Activated naive CD8-positive, alpha-beta T cell treated with anti-CD3 and anti-CD28 coated beads, Interleukin-2, amount 50 U/mL, for 16 hours (primary cell): ENCODE measurements at places on chromosomes 2 and 18.

DNA sequence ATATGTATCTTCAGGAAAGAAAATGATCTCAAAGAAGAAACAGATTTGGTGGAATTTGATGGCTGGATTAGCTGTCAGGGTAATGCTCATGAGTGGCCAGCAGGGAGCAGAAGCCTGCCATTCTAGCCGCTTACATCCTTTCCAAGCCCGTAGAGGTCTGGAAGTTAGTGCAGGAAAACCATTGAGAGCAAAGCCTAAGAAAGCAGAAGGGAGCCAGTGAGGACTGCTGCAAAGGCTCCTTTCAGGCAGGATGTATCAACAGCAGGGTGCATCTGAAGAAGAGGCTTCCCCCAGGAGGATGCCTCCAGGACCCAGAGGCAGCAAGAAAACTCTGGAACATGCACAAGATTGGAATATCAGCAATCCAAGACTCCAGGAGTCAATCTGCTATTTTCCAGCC is 22.9 kb upstream of the LBH start:
- no peak for DNase-seq

DNA sequence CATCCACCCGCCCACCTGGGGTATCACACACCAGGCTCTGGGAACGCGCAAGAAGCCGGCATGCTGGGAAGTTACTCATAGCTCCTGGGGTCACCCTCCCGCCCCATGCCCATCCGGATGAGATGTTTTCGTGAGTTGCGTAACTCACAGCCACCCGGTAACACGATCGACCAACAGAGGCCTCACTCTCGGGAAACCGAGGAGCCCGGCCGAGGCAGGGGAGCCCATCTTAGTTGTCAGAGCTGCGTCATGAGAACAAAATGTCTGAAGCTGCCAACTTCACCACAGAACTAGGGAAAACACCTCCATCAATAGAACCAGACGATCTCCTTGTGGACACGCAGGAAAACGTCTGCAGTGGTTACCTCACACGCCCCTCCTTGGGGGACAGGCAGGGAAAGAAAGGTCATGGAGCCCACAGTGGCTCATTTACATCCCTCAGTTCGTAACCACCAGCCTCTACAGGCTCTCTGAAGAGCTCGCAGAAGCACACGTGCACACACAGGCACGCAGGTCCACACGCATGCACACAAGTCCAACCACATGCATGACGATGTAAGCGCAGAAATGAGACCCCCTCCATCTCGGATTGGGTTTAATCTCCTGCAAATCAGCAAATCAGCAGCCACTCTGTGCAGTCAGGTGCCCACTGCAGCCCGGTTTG is 26.2 kb downstream of the ADI1 start:
- DNase-seq: no peak

DNA sequence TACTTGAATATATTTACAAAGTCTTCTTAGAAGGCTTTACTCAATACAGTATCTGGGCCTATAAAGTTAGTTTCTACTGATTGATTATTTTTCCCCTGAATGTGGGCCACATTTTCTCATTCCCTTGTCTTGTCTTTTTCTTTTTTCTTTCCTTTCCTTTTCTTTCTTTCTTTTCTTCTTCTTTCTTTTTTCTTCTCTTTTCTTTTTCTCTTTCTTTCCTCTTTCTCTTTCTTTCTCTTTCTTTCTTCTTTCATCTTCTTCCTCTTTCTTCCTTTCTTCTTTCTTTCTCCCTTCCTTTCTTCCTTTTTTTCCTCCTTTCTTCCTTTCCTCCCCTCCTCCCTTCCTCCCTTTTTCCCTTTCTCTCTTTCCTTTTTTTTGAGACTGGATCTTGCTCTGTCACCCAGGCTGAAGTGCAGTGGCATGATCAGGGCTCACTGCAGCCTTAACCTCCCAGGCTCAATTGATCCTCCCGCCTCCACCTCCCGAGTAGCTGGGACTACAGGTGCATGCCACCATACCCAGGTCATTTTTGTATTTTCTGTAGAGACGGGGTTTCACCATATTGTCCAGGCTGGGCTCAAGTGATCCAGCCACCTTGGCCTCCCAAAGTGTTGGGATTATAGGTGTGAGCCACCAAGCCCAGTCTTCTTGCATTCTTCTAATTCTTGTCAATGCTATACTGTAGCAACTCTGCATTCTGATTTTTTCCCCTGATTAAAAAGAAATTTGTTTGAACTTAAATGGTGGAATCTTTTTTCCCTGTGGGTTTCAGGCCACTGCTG is 133.1 kb upstream of the FBXO11 start:
- no peak for DNase-seq

DNA sequence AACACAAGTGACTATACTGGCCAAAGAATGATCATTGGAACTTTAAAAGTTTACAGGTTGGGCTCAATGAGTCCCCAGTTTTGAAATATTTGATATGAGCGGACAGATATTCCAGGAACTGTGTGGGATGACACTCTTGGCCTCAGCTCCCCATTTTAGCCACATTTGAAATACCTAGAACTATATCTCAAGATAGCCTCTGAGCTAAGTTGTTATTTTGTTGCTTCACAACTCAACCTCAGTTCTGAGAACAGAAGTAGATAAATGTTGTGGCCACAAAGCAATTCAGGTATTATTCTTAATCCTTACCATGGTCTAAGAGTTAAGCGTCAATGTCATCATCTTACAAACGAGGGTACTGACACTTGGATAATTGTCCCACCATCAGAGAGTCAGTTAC is 172.2 kb upstream of the SETBP1 start:
- DNase-seq: no peak

GRCh38 chr2:41691561-41691960 is 356.3 kb upstream of the PKDCC start:
- no peak for DNase-seq

GRCh38 chr2:170336916-170337315 is 159.0 kb downstream of the MYO3B start:
- DNase-seq: no peak

DNA sequence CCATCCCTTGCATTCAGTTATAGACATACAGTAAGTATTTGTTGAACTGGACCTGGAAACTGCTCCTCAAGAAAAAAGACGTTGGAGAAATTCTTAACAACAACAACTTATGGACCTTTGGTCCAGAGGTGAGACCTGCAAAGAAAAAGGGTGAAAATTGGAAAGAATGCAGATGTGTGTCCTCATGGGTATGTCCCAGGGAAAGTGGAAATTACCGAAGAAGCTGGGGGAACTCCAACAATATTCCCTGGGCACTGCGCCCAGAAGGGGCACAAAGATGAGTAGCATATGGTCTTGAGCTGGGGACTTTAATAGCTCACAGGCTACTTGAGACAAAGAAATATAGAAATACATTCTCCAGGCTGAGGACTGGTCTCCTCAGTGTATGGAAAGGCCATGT is 35.5 kb upstream of the YWHAQ start:
- DNase-seq: no peak

DNA sequence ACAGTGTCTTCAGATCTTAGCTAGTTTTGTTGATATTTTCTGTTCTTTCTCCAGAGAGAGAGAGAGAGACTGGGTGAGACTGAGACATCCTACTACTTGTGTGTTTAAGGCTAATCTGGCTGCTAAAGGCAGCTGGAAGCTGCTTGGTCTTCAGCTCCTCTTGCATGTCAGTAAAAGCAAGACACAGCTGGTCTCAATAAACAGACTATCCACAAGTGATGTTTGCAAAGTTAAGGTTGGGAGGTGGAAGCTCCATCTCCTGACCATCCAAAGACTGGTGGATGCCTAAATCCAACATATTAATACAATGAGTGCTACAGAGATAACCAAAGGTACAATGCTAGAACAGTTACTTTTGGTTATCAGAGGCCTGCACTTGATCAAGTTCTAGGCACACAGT is 17.8 kb downstream of the ERFE start:
- no peak for DNase-seq

DNA sequence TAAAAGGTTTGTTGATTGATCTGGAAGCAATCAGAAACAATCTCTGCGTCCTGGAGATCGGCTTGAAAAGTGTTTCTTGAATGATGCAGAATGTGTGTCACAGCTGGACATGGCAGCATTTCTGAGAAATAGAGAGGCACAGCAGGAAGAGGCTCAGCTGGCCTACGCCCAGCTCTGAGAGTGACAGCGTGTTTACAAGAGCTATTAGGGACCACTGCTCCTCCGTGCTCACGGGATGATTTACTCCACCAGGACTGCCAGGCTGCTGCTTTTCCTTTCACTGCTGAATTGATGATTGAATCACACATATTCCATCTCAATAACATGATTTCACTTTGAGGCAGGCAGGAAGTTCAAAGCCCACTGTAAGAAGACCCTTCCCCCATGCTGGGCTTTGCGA is 62.8 kb downstream of the GALNT14 start:
- DNase-seq: no peak

DNA sequence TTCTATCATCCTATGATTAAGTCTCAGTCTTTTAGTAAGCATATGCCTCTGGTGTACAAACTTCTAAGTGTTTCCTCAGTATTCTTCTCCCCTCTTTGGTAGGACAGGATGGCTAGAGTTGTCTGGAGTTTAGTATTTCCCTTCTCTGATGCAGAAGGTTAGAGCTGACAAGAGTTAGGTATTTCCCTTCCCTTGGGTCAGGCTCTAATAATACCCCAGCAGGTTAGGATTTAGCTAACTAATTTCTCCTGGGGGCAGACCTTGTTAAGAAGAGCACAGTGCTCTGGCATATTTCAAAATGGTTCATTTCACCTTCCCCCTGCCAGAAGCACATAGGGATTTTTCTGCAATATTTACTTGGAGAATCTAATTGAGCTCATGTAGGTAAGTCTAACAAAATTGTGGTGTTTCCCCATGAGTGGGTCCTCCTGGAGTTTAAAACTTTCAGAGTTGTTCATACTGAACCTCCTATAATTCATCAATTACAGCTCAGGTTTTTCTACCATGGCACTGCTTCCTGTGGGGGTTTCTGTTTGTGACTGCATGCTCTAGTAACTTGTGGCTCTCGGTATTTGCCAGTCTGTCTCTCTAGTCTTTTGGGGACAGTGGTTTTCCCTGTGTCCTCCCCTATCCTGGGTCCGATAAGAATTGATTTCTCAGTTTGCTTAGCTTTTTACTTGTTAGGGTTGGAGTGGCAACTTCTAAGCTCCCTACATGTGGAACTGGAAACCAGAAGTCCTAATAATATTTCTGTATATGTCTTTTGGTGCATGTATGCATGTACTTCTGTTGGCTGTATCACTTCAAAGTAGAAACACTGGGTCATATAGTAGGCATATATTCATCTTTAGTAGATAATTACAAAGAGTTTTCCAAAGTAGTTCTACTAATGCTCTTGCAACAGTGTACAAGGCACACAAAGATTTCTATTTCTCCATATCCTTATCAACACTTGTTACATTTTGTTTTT is 77.7 kb downstream of the GDF7 start:
- DNase-seq: no peak

GRCh38 chr2:180655842-180656454 is 324.5 kb upstream of the UBE2E3 start:
- DNase-seq: no peak

- no peak for DNase-seq
Observed at GRCh38 chr2:174553811-174554493, 43.7 kb downstream of the WIPF1 start.

DNA sequence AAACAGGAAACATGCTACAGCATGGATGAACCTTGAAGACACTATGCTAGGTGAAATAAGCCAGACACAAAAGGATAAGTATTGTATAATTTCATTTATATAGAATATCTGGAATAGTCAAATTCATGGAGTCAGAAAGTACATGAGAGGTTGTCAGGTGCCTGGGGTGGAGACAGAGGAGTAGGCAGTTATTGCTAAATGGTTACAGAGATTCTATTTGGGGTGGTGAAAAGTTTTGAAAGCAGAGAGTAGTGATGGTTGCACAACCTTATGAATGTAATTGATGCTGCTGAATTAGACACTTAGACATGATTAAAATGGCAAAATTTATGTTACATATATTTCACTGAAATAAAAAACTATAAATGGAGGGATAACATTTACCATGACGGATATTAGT is 197.4 kb downstream of the VAPA start:
- no peak for DNase-seq

DNA sequence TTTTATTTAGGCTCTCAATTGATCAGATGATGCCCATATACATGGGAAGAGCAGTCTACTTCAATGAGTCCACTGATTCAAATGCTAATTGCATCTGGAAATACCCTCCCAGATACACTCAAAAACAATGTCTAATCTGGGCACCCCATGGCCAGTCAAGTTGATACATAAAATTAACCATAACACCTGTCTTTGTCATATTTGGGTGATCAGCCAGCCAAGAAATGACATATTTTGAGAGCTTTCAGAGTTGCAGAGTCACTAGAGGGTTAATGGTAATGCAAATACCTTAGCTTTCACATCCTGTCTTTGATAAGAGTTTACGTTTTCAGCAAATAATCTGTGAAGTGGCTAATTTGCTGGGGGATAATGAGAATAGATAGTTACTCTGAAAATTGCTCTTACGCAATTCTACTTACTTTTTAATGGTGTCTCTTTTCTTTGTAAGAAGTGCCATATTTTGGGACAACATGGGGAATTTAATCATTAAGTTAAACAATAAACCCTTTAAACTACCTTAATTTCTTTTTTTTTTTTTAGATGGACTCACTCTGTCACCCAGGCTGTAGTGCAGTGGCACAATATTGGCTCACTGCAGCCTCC is 49.1 kb downstream of the CCDC195 start:
- no peak for DNase-seq

DNA sequence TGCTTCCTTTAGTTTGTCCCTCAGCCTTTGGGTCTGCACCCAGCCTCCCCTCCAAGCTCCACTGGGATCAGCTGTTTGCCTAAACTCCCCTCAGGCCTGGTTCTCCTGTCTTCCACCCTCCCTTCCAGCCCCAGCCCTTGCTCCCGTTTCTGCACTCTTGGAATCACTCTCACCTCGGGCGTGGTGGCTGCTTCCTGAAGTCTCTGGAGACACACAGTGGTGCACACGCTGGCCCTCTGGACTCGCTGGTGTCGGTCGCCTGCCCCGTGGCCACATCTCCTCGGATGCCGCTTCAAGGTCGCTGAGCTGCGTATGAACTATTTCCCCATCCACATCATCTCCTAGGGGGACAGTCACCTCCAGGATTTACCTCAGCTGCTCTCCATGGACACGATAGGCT is 46.3 kb downstream of the PSMG2 start:
- no peak for DNase-seq

GRCh38 chr2:188976545-188977268 is 2.5 kb downstream of the COL3A1 start:
- no peak for DNase-seq

- DNase-seq: no peak
Observed at GRCh38 chr2:201496785-201497184, 45.2 kb downstream of the STRADB start.

- DNase-seq: no peak
Observed at GRCh38 chr2:236282406-236282805, 18.2 kb upstream of the ASB18 start.

GRCh38 chr2:178112202-178113152 is at the start of gene RBM45:
TSS of gene RBM45 (plus strand) at chr2:178112437. CDS start at chr2:178112547, 110 bp downstream.
- DNase-seq: peak; percentile 59

GRCh38 chr2:118549503-118549902 is 297.9 kb downstream of the EN1 start:
- DNase-seq: no peak

DNA sequence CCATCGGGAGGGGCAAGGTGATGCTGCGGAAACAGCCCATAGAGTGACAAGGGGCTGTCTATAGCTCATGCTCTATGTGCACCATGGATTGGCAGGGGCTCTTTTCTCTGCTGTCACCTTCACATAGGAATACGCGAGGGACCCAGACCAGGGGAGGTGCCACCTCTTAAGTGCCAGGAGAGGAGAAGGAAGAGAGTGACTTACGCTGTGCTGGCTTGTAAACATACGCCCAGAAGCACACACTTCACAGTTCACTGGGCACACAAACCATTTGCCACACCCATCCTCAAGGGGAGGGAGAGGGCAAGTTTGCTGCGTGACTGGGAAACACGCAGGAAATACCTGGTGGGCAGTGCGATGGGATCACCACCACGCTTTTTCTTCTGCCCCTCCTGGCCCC is 65.1 kb upstream of the GPR45 start:
- DNase-seq: no peak
